HFF-Myc (cell line): ENCODE measurements at places on chromosomes 5 and 9.

DNA sequence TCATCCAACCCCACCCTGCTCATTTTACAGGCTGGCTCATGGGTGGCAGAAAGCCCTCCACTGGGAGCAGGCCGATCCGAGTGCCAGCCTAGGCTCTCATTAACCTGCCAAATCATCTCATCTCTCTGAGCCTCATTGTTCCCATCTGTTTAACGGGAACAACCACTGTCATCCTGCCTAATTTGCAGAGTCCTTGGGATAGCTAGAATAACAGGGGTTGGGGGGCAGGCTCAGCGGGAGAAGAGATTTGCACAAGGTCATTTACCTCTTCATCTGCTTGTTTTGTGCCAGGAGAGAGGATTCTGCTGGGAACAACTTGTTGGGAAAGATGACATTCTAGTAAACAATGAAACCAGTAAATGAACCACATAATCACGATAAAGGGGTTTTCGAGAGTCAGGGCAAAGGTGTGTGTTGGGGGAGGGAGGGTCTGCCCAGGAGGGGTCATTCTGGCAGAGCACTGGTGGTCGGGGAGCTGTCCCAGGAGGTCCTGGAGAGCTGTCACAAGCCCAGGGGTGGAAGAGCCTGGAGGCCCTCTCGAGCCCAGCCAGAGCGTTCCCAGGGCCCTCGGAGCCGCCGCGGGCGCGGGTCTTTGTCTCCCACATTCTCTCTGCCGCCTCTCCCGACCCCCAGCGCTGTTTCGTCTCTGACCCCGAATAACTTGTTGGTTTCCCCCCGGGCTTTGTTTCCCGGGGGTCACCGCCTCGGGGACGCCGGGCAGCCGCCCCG, 22.8 kb upstream of the NDST1 start:
- DNase-seq, result no peak

- DNase-seq, result peak; percentile 55
These were observed 88.1 kb downstream of the FGF1 start for GRCh38 chr5:142597546-142598337.

DNA sequence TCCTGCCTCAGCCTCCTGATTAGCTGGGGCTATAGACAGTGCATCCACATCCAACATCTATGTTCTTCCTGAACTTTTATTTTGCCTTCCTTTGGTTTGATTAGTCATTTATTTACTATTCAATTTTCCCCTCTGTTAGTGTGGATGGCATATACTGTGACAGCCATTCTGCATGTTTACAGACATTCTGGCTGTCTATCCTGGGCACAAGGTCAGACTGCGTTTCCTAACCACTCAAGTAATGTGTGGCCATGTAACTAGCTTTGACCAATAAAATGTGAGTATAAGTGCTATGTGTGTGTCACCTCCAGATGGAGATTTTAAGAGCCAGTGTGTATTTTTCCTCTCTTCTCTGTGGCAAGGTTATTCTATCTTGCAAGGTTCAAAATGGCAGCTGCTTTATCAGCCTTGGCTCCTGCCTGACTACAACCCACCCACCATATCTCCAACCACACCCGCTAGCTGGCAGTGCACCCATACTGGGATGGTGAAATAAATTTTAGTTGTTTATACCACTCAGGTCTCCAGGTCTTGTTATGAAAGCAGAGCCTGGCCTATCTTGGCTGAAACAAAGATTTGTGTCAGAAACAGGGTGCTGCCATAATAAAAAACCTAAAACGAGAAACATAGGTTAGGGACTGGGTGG, 32.2 kb downstream of the PDE6A start:
- no peak for DNase-seq

- DNase-seq, result no peak
These were observed 54.8 kb downstream of the FAM114A2 start for GRCh38 chr5:153983885-153984284.

GRCh38 chr9:69190086-69190862, 16.2 kb downstream of the TJP2 start:
- DNase-seq, result no peak

- DNase-seq, result peak; percentile 44
These were observed 24.5 kb downstream of the CAVIN4 start for GRCh38 chr9:100602342-100602801.

DNA sequence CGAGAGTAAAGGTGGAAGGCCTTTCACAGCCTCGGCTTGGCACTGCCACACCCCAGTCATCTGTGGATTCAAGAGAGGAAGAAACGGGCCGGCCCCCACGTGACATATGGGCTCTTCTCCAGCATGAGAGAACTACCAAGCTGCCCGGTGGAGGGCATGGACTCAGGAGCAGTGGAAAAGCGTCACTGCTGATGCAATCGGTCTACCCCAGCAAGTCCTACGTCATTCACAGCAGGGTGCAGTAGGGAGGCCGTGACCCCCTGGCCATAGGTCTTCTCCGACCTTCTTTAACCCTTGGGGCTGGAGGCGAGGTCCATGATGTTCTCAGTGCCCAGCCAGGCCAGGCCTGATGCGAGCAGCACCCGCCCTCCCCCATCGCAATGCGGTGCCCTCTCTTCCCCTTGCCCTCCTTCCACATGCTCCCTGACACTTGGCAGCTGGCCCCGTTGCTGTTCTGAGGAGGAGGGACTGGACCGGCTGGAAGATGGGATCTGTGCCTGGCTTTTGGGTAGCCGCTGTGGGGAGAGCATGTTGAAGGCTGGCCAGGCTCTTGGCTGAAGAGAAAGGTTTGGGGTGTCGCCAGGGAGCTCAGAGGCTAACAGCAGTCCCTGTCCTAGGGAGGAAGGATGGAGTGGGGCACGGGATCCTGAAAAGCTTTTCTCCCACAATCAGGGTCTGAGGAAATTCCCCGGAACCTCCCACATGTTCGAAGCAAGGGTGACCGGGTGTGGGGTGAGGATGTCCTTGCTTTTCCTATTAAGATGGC, 89.8 kb downstream of the LIFR start:
- no peak for DNase-seq

DNA sequence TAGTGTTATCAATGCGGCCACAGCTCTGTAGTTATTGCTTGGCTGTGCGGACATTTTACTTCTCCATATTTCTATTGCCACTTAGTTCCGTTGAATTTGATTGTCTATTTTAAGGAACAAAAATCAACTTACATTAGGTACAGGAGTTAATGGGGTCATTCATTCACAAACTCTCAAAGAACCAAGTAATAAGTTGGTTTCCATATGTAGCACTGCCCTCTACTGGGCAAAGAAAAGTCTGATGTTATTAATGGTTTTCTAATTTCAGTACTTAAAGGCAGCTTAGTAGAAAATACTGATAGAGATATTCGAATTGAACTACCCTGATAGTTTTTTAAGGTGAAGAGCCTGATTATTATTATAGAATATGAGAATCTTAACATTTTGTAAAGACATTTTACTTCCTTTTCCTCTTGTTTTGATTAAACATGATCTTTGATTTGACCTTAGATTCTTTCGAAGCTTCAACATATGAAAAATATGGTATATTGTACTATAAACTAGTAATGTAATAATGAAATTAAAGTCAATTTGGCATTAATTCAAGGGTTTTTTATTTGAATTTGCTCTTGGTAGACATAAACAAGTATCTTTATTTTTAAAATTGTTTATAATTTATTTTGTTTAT, 119.5 kb upstream of the CTNND2 start:
- DNase-seq, result peak; percentile 3
